Activated CD4-positive, CD25-positive, alpha-beta regulatory T cell treated with anti-CD3 and anti-CD28 coated beads, Interleukin-2, amount 50 U/mL, for 72 hours (primary cell): ENCODE measurements at places on chromosomes 4 and X.

DNA sequence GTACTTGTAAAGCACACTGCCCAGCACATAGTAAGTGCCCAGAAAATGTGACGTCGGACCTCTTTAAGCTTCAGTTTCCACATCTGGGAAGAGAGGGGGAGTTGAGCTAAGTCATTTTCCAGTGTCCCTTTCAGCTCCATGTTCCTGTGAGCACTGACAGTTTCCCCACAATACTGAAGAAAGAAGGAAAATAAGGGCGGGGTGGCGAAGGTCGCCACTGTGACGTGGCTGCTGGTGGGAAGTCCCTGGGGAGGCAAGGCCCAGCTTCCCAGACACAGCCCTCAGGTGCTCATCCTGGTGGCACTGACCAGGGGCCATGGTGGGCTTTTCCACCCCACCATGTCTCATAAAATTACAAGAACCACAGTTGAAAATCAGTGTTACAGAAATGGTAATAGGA, 121.8 kb downstream of the PTTG2 start:
- no peak for DNase-seq

GRCh38 chr4:119025420-119025819, 110.2 kb upstream of the MYOZ2 start:
- no peak for DNase-seq

DNA sequence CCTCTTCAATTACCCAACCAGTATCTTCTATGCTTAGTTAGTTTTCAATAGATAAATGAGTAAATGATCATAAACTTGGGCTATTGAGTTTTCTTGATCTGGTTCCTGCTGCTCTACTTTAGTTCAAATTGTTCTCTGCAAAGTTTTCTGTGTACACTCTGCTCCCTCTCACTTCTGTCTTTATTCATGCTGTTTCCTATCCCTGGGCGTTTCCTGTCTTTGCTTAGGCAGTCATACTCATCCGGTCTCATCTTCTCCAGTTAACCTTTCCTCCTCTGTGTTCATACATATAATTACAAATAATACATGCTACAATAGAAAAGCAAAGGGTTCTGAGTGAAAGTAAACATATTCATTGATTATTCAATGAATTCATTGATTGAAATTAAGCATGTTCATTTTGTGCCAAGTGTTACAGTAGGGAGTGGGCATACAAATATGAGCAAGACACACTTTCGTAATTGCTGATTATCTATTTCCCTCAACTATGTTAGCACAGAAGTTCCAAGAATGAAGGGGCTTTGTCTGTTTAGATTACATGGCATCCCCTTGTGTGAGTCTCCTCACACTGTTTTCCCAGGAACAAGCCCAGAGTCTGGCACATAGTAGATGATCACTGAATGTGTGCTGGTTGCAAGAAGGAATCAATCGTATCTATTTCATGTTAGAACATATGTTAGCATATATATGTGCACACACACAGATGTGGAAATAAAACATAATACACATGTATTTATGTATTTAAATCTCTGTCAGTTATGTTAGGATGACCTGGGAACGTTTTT, 1.1 kb downstream of the RAB39B start:
- no peak for DNase-seq

DNA sequence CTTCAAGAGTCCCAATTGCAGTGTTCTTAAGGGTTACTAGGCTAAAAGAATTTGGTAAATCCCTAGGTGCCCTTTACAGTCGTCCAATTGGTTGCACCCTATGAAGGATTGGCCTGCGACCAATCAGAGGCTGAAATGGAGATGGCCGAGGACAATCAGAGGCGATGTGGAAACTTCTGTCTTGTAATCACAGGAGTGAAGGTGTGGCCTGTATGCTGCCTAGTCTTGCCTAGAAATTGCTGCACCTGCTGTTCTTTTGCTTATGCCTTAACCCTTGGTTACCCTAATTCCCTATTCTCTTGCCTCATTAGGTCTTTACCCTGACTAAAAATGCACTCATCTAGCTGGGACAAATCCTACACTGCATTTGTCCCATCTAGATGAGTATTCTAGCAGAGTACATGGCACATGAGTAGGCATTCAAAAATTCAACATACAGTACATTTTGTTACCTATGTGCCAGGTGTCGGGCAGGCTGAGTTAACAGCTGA, 1.0 kb upstream of the DCK start:
- no peak for DNase-seq

- DNase-seq, result no peak
These were observed 17.6 kb downstream of the TNIP3 start for GRCh38 chr4:121146530-121146929.

DNA sequence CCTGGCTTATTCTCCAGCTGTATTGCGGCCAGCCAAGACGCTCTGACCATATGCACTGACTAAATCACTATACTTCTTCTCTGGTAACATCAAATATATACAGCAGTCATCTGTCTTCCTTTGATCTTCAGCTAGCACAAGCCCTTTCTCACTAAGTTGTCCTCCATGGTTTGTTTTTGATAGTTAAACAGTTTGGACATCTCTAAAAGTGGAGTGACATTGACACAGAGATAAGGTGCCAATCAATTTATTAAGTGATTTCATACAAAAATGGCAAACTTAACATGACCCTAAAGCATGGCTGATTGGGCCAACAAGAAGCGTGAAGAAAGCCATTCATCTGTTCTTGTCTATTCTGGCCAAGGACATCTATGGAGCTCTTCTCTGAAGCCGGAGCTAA, 334.9 kb downstream of the NKX6-1 start:
- no peak for DNase-seq
